ENCODE measurements at places on chromosomes 16 and 17.

DNA sequence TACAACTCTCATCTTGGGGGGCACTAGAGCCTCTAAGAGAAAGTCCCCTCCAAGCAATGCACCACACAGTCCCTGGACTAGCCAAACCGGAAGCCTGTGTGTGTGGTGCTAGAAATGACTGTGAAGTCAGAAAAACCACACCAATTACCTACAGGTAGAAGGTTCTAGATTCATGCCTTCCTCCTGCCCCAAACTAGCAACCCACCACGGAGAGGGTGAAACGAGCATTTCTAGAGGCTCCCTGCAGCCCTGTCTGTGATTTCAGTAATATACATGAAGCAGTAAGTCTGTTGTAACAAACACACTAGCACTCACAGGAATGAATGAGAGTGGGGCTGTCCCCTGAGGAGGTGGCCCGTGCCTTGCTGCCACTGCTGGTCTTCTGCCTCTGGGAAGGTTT lies 13.6 kb downstream of the ZFHX3 start:
- DNase-seq: no peak

- DNase-seq: no peak
These were observed 29.0 kb downstream of the IRF8 start for GRCh38 chr16:85927959-85928358.

DNA sequence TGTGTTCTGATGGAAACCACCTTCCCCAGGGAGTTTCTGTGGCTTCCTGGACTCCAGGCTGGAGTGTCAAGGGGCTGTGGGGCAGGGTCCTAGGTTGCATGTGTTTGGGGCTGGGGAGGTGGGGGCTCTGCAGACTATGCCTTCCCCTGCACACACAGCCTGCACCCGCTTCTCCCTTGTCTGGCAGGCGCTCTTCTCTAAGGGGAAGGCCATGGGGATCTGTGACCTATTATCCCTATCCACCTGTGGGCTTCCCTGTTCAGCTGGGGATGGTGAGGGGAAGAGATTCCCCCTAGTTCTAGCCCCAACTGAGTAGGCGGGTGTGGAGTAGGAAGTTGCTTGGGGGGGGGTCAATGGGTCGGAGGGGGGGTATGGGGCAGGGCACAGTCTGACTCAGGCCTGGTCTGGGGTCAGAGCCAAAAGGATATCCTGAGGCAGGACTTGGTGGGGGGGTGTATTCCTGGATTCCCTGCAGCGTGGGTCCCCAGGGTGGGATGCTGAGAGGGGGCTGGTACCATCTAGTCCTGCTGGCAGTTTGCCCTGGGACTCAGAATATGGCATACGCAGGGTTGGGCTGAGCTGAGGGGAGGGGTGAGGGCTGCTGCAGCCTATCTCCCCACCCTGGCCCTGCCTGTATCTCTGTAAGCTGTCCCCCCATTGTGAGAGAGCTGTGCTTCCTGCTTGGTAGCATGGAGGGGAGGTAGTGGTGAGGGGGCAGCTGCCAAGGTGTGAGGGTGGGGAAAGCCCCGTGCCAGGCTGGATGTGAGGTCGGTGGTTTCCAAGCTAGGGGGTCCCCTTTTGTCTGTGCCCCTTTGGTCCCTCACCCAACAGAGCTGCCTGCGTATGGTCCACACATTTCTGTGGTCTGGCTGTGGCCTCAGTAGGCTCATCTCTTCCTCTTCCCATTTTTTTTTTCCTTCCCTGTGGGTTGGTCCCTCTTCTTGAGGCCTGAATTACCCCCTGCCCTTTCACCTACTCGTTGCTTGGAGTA lies 14.7 kb downstream of the RARA start:
- DNase-seq: no peak

- DNase-seq: no peak
These were observed 6.1 kb upstream of the KRT14 start for GRCh38 chr17:41592601-41593305.

DNA sequence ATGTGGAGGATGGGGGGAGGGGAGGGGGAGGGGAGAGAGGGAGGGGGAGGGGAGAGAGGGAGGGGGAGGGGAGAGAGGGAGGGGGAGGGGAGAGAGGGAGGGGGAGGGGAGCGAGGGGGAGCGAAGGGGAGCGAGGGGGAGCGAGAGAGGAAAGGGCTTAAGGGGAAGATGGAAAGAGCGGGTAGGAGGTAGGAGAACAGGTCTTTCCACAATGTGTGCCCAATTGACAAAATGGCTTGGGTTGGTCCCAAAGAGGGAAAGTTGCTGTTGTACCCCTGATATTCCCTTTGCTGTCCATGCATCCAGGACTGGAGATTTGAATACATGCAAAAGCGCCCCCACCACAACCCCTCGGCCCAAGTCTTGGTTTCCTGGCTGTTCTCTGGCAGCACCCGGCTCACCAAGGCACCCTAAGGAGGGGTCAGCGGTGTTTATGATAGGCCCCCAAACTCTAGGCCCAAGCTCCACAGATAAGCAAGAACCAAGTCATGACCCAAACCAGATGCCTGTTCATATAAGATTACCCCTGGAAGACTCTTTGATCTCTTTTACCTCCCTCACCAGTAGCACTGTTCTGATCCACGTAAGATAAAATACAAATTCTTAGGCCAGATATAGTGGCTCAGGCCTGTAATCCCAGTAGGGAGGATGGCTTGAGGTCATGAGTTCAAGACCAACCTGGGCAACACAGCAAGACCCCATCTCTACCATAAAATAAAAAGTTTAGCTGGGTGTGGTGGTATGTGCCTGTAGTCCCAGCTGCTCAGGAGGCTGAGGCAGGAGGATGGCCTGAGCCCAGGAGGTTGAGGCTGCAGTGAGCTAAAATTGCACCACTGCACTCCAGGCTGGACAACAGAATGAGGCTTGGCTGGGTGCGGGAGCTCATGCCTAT lies 119.6 kb downstream of the ZFHX3 start:
- no peak for DNase-seq

GRCh38 chr17:16649585-16649984 lies 4.1 kb downstream of the ZNF624 start:
- DNase-seq: no peak

DNA sequence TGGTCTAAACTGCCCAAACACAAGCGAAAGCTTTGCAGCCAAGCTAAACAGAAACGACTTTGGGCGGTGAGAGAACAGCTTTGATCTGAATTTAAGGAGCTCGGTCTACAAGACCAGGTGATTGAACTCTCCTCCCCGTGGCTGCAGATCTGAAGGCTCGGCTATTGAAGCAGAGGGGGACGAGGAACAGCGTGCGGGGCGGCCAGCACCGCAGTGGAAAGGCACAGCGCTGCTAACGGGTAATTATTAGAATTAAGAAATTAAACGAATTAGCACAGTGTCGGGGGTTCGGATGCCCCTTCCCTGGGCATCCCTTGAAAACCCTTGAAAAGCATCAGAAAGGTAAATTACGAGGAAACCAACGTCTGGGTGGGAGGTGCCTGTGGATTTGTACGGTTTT lies 431 bp downstream of the TEKT3 start:
- DNase-seq: no peak

- no peak for DNase-seq
These were observed 240.3 kb upstream of the TBX2 start for GRCh38 chr17:61159221-61159814.

- DNase-seq: no peak
These were observed 23.7 kb downstream of the CDH1 start for GRCh38 chr16:68760671-68761275.

DNA sequence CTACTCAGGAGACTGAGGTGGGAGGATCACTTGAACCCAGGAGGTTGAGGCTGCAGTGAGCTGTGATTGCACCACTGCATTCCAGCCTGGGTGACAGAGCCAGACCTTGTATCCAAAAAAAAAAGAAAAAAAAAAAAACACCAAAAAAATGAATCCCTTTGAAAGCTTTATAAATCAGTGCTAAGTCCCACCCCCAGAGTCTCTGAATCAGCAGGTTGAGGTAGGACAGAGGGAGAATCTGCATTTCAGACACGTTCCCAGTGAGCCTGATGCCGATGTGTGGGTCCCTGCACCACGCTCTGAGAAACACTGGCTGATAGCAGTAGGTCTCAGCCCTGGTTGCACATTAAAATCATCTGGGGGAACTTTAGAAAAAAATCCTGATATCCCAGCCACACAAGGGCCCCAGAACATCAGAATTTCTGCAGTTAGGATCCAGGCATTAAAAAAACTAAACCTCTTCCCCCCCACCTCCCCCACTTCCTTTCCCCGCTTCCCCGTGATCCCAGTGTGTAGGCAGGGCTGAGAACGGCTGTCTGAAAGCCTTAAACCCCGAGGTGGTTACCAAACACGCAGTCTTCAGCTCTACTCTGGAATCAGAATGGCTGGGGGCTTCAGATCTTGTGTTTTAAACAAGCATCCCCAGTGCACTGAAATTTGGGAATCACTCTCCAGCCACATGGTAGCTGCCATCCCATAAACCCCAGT lies 27.3 kb upstream of the GPRC5B start:
- no peak for DNase-seq

GRCh38 chr17:44354582-44355561 lies 8.8 kb downstream of the FAM171A2 start:
- DNase-seq: no peak
